ENCODE measurements at places on chromosomes 4 and X. TPM values are rescaled to one million over a fixed set of nuclear protein-coding genes. Genes with fewer than 3 reads are reported as not detected.

The CSAG3 gene
- total RNA-seq = 1.3 TPM

- no peak overlapping the region for H3K27ac ChIP-seq
- no peak overlapping the region for H3K4me3 ChIP-seq
- no peaks in the 10 kb centered on the region for H3K36me3 ChIP-seq
- H3K27me3 ChIP-seq = no peaks in the 10 kb centered on the region
- no peak for DNase-seq
- no peaks in the 10 kb centered on the region for H3K4me1 ChIP-seq
These were observed 21.4 kb downstream of the CT47C1 start for GRCh38 chrX:119093991-119094735.

DNA sequence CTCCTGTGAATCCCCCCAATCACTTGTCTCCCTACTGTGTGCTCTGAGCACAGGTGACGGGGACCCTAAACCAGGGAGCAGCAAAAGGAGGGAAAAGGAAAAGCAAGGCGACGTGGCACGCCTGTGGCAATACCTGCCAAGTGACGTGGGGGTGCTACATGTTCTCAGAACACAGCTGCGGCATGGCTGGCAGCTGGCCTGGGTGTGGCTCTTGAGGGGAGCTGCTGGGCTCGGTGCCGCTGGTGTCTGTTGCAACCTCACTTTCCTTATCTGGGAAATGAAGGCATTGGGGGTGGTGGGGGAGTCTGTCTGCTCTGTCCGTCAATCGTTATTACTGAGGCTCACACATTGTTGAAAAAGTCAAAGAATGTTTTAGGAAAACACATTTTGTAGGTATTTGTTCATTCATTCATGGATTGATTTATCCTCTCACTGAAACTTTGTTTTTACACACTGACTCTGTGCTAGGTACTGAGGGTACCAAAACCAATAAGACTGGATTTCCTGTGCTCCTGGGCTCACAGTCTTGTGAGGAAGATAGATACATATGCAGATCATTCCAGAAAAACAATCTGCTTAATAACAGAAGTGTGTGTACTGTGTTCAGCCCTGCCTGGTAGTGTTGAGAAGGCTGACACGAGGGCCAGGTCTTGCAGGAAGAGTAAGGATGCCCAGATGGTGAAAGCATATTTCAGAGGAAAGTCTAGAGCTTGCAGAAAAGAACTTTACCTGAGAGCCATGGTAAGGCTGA lies 217.6 kb downstream of the PTTG2 start:
- H3K4me3 ChIP-seq = peak overlapping the region; percentile 20
- H3K27me3 ChIP-seq = no peaks in the 10 kb centered on the region
- DNase-seq = peak; percentile 58
- H3K4me1 ChIP-seq = peaks cover 54% of the 10 kb centered on the region
- H3K27ac ChIP-seq = peak overlapping the region; percentile 63

DNA sequence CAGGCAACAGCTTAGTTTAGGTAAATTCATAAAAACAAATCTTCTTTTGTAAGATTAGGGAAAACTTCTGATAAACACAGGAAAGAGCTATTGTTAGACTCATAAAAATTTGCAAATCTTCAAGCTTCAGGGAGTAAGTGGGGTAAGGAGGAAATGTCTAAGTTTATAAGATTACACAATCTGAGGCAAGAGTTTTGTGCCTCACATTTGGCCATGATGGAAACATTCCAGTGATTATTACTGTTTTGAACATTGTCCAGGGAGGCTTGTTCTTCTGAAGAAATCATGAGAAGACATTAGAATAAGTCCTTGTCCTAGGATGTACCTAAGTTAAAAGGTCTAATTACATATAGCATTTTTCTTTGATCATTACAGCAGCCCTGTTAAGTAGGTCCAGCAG lies 72.8 kb downstream of the MAOB start:
- no peak overlapping the region for H3K4me3 ChIP-seq
- H3K36me3 ChIP-seq = no peaks in the 10 kb centered on the region
- H3K27me3 ChIP-seq = peaks cover 3% of the 10 kb centered on the region
- no peak overlapping the region for H3K27ac ChIP-seq

DNA sequence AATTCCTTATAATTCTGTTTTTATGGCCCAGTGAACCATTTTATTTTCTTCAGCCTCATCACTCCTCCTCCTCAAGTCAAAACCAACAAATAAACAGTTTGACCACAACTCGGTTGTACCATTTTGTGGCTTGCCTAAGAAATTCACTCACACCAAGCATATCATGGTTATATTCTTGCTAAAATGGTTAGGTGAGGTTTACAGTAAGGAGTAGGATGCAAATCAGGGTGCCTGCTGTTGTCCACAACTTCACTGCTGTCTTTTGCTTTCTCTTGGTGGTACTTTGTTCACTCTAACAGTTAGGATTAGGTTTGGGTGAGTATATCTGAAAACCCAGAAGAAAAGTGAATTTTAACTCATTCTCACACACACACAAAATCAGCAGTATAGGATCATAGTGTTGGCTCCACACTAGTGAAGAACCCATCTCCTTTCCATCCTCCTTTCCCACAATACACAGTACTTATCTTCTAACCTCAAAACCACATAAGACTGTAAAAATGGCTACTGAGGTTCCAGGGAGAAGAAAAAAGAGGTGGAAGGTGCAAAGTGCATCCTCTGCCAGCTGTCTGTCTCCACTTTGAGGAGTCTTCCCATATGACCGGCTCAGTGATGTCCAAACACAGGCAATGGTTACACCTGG lies 368.8 kb downstream of the STPG2 start:
- H3K27ac ChIP-seq = no peak overlapping the region
- H3K36me3 ChIP-seq = no peaks in the 10 kb centered on the region
- H3K27me3 ChIP-seq = no peaks in the 10 kb centered on the region
- H3K4me1 ChIP-seq = no peaks in the 10 kb centered on the region

The MAGEA10 gene
- total RNA-seq = not detected

- H3K4me3 ChIP-seq = no peak overlapping the region
- DNase-seq = no peak
- no peaks in the 10 kb centered on the region for H3K27me3 ChIP-seq
- no peaks in the 10 kb centered on the region for H3K36me3 ChIP-seq
- no peaks in the 10 kb centered on the region for H3K4me1 ChIP-seq
- H3K27ac ChIP-seq = no peak overlapping the region
These were observed 1028.3 kb downstream of the DMD start for GRCh38 chrX:32183066-32183465.

GRCh38 chr4:153326513-153326912 lies 18.0 kb upstream of the MND1 start:
- no peaks in the 10 kb centered on the region for H3K4me1 ChIP-seq

The SNCA gene
- total RNA-seq = 2.0 TPM

DNA sequence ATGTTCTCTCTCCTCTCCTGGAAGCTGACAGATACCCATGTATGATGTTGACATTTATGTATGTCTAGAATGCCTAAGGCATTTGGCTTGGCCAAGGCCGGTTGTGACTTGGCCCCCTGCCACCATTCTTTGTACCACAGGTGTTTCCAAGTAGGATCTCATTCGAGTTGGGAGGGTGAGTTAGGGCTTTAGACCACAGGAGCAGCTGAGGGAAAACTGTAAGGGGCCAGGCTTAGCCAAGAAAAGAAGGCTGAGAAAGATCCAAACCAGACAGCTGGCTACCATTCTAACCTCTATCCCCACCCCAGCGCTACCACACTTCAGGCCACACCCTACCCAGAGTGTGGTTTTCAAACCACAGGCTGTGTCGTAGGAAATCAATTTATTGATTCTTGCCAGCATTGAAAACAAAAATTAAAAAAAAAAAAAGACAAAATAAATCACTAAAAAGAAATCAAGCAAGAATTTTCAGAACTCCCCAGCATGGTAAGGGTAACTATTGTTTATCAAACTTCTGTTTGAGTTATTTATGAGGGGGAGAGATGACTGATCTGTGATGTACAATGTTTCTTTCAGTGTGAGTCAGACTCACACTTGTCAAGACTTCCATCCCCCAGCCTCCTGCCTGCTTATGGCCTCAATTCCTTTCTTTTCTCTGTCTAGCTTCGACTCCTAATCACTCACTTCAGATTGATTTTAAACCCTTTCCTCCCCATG lies 9.9 kb downstream of the TMSB4X start:
- DNase-seq = peak; percentile 65
- peak overlapping the region; percentile 50 for H3K4me3 ChIP-seq
- H3K4me1 ChIP-seq = peaks cover 75% of the 10 kb centered on the region
- H3K27me3 ChIP-seq = no peaks in the 10 kb centered on the region
- peak overlapping the region; percentile 94 for H3K27ac ChIP-seq

DNA sequence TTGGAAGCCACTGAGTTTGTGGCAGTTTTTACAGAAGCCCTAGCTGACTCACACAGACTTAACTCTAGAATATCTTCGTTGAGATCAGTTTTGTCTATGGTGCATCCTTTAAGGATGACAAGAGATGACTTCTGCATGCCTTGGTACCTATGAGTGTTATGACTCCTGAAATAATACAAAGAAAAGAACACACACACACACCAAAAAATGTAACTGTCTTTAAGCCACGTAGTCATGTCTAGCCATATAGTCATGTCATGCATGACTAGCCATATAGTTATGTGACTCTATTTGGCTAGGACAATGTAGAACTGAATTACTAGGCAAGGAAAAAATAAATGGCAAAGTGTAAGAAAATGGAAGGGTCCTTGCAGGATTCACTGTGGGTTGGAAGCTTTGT lies 447.8 kb downstream of the NLGN4X start:
- no peaks in the 10 kb centered on the region for H3K27me3 ChIP-seq
- H3K36me3 ChIP-seq = no peaks in the 10 kb centered on the region

The MAGEC1 gene
- total RNA-seq = not detected

DNA sequence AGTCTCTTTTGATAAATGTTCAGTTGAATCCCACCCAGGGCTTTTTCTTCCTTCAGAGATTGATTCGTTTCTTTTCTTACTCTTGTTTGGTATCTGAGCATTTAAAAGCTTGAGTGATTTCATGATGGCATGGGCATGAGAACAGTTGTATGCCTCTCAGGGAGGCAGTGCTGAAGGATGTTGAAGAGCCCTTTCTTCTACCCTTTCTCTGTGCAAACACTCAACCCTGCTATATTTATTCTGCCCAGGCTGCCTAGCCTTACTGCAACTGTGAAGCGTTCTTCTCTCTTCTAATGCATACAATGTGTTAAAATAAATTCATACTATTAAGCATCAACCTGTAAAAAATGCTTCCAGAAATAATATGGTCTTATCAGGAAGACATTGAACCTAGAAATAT lies 367.6 kb upstream of the LCORL start:
- no peak overlapping the region for H3K4me3 ChIP-seq
- no peak for DNase-seq
- H3K4me1 ChIP-seq = no peaks in the 10 kb centered on the region
- H3K36me3 ChIP-seq = no peaks in the 10 kb centered on the region
- no peak overlapping the region for H3K27ac ChIP-seq
- H3K27me3 ChIP-seq = peaks cover 6% of the 10 kb centered on the region

GRCh38 chrX:49809891-49810632 lies 19.0 kb upstream of the PAGE4 start:
- no peaks in the 10 kb centered on the region for H3K36me3 ChIP-seq
- DNase-seq = no peak
- H3K4me3 ChIP-seq = no peak overlapping the region
- no peaks in the 10 kb centered on the region for H3K4me1 ChIP-seq
- no peak overlapping the region for H3K27ac ChIP-seq

The BMP3 gene
- total RNA-seq = not detected

The ARMCX4 gene
- 6.3 TPM for total RNA-seq

The PARM1 gene
- not detected for total RNA-seq

- peaks cover 4% of the 10 kb centered on the region for H3K27me3 ChIP-seq
- no peak overlapping the region for H3K4me3 ChIP-seq
- H3K27ac ChIP-seq = no peak overlapping the region
- H3K4me1 ChIP-seq = peaks cover 10% of the 10 kb centered on the region
These were observed 42.2 kb downstream of the CRLF2 start for GRCh38 chrX:1170243-1170642.

DNA sequence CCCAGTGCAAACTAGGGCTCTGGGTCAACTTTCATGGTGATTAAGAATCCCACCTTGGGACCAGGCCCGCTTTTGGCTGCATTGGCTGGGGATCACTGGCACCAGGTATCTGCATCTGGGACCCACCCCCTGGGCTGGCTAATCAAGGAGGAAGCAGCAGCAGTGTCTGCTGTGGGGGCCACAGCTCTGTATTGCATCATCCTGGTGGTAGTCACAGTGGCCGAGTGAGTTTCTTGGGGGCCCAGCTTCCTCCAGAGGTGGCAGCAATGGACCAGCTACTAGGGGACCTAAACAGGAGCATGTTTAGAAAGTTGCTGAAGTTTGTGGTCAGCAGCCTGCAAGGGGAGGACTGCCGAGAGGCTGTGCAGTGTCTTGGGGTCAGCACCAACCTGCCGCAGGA lies 15.7 kb downstream of the LNX1 start:
- H3K27ac ChIP-seq = no peak overlapping the region
- H3K27me3 ChIP-seq = no peaks in the 10 kb centered on the region

DNA sequence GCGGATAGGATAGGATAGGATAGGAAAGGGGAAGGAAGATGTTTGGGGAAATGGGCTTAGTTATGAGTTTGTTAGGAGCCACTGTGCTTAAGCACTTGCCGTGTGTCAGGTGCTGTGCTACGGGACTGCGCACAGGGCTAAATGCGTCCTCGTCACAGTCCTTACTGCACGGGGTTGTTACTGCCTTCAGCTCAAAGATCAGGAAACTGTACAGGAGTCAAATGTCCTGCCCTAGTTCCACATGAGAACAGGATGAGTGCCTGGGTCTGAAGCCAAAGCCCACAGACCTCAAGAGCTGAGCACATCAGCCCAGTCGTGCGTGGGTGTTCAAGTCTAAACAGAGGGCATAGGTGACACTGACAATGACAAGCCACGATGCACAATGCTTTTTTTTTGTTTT lies 15.0 kb downstream of the ACSL1 start:
- H3K27me3 ChIP-seq = no peaks in the 10 kb centered on the region
- DNase-seq = no peak
- H3K4me1 ChIP-seq = peaks cover 12% of the 10 kb centered on the region

DNA sequence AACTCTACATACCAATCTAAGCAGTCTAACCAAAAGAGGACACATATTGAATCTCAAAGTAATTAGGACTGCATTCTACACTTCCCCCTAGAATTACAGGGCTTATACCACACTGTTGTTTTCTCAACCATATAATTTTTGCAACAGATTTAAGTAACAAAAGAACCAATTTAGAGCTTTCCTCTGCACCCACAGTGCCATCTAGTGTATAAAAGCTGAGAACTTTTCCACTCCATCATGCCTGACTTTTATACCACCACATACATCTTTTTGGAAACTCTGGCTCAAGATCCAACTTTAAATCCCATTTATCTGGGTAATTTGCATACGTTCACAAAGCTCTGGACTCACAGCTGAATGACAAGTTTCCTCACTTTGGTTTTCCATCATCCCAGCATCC lies 99.5 kb downstream of the EFHC2 start:
- H3K27ac ChIP-seq = no peak overlapping the region
- peaks cover 14% of the 10 kb centered on the region for H3K4me1 ChIP-seq
- no peaks in the 10 kb centered on the region for H3K27me3 ChIP-seq

DNA sequence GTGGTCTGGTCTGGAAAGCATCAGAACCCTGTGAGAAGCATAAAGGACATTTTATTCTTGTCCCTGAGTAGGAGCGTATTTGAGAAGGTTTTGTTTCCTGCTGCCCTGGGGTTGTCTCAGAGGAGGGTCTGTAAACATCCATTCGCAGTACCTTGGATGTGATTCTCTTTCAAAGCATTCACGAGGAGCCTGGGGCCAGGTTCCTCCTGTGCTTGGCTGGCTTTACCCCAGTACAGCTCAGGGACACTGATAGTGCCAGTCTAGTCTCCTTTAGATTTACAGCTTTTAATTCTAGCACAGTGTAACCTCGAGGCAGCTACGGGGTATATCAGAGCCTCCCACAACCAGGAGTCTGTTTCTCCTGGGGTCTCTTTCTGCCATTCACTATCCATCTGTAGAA lies 2.7 kb downstream of the CLRN2 start:
- peaks cover 4% of the 10 kb centered on the region for H3K4me1 ChIP-seq
- peaks cover 9% of the 10 kb centered on the region for H3K27me3 ChIP-seq
- no peak overlapping the region for H3K4me3 ChIP-seq
- no peak for DNase-seq
